ENCODE measurements at places on chromosomes 1 and 21. TPM values are rescaled to one million over a fixed set of nuclear protein-coding genes. Genes with fewer than 3 reads are reported as not detected.

DNA sequence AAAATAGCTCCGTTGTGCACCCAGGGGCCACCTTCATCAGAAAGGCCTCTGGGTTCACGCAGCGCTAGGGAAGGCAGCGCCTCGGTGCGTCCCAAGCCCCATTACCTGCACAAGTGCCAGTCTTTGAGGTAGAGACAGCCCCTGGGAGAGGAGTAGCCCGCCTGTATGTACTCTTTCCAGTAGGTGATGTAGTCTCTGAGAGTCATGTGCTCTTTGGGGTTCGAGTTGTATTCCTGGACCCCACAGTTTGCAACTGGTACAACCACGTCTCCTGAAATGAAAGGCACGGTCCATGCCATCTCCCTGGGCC is 601 bp downstream of the JMJD4 start:
- DNase-seq: no peak

DNA sequence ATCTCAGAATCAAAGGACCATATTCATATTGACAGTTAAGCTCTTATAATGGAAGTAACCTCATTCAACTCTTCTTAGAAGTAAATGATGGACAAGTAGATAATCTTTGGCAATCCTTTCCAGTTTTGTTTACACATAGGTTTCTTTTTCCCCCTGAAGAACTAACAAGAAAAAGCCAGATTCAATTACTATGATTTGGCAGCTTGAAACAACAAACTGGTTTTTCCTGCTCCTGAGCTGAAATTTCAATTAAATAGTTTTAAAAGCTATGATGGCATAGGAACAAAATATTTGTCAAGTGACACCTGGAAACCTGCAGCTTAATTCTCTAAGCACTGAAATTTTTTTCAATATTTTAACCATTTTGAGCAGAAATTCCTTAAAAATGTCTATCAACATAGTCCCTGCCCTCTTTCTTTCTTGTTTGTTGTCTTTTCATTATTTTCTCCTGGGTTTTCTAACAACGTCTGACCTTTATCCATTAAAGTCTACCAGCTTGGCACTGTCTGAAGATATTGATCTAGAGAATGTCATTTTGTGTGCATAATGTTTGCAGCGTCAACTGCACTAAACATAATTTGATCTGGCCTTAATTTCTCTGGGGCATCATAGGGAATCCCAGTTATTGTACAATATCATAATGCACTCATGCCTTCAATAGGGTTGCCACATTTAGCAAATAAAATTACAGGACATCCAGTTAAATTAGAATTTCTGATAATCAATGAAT is 4.0 kb upstream of the SLC35A3 start:
- DNase-seq: no peak

UTS2 gene
- total RNA-seq: not detected

GRCh38 chr1:151859891-151860293 is 6.4 kb upstream of the THEM5 start:
- DNase-seq: no peak

MTMR11 gene
- 15.4 TPM for total RNA-seq

DNA sequence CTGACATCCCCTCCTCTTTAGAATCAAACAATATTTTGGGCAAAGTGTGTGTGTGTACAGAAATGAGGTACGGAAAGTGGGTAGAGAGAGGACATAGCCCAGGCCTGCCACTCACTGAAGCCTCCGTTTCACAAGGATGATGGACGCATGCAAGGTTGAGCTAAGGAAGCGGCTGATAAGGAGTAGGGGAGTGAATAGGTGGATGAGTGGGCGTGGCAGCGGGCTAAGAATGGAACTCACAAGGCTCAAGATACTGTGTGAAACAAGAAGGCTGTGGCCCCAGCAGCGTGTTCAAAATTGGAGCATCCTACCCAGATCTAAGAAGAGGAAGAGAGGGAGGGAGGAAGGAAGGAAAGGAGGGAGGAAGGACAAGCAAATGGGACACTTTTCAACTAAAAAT is 37.5 kb downstream of the VWA5B1 start:
- no peak for DNase-seq

GRCh38 chr1:160522622-160523345 is at the start of gene SLAMF6:
SLAMF6 (minus strand) TSS chr1:160523255; CDS start chr1:160523192, 63 bp downstream.
- no peak for DNase-seq

ZBTB37 gene
- total RNA-seq: 11.0 TPM

OR2M3 gene
- not detected for total RNA-seq

RBP7 gene
- not detected for total RNA-seq

DNA sequence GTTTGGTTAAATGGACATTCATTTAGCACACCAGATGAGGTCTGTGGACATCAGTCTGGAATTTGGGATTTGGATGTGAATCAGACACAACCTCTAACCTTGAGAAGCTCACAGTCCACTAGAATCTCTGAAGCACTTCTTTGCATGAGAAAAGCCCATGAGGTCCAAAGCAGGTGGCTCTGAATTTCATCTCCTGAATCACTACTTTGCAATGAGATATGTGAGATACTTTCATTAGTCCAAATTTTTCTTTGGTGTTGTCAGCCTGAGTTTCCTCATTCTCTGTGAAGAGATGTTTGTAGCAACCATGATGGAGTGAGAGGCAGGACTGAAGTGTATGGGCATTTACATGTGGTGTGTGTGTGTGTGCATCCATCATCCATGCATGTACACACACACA is 16.5 kb upstream of the LCE2D start:
- DNase-seq: no peak

GRCh38 chr1:205783904-205784303 is 8.6 kb upstream of the RAB29 start:
- DNase-seq: no peak

DNA sequence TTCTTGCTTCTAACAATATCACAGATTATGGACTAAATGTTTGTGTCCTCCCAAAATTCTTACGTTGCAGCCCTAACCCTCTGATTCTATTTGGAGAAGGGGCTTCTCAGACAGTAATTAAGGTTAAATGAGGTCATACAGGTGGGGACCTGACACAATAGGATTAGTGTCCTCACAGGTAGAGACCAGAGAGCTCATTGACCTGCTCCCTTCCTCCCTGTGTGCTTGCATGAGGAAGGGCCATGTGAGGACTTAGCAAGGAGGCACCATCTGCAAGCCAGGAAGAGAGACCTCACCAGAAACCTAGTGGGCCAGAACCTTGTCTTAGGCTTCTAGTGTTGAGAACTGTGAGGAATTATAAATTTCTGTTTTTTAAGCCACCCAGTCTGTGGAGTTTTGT is 322.6 kb downstream of the SMYD3 start:
- DNase-seq: no peak

- DNase-seq: no peak
Measured at GRCh38 chr1:116359060-116359830, 13.8 kb upstream of the ATP1A1 start.

TFAP2E gene
- 0.97 TPM for total RNA-seq

OVAAL gene
- total RNA-seq: not detected

GRCh38 chr1:223189903-223190724 is 47.1 kb upstream of the TLR5 start:
- DNase-seq: no peak

DNA sequence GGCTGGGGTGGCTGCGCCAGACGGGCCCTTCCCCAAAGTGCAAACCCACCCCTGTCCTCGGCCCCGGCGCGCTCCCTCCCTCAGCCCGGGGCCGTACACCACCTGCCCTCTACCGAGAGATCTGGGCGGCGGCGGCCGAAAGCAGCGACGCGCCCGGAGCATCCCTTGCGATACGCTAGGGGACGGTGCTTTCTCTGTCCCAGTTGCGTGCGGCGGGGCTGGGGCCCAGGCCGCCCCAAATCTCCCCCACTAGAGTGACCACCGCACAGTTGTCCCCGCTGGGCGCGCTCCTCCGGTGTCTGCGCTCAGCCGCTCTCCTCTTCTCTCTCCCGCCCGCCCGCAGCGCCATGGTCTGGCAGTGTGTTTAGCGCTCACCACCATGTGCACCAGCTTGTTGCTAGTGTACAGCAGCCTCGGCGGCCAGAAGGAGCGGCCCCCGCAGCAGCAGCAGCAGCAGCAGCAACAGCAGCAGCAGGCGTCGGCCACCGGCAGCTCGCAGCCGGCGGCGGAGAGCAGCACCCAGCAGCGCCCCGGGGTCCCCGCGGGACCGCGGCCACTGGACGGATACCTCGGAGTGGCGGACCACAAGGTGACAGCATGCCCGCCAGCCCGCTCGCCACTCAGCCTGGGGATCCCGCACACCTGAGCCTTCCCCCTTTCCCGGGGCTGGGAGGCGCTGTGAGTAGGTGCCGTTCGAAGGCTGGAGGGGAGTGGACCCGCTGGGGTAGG is 1.0 kb downstream of the ST6GALNAC5 start:
- DNase-seq: peak; percentile 94

DNA sequence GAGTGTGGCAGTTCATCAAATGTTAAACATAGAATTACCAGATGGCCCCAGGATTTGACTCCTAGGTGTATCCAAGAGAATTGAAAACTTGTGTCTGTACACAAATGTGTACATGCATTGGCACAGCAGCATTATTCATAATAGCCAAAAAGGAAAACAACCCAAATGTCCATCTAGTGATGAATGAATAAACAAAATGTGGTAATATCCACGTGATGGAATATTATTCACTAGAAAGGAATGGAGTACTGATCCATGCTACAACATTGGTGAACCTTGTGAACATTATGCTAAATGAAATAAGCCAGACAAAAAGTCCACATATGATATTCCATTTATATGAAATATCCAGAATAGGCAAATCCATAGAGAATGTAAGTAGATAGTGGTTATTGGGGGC is 77.7 kb downstream of the RAVER2 start:
- no peak for DNase-seq

ZNF593OS gene
- total RNA-seq: not detected

FAM76A gene
- 15.1 TPM for total RNA-seq

DNA sequence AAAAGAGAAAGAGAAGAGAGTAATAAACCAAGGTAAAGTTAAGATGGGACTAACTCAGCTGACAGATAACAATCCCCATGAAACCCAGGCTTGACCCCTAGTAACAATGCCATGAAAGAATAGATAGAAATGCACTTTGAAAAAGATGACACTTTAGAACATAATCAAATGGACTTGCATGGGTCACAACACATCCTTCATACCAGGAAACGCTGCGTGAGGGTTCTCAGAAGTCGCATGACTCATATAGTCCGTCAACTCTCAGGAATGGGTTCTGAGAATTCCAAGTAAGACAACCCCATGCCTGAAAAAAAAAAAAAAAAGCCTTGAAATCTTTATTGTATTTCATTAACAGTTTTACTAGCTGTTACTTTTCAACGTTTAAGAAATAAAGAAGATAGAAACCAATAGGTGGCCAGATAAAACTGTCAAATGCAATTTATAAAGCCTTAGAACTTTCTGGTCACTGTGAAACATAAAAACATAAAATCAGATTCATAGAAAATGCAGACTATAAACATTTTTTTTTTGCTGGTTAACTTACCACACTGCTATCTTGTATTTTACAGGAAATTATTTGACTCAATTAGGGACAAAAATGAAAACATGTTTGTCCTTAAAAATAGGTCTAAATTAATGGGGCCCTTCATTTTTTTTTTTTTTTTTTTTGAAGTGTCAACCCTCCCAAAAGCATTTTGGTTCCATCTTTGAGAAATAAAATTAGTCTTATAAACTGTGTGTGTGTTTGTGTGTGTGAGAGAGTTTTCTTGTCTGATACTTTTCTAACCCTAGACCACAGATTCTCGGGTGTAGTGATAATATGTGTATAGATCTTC is 202.1 kb downstream of the NCAM2 start:
- DNase-seq: no peak

GRCh38 chr1:81412954-81413353 is 387.8 kb upstream of the ADGRL2 start:
- DNase-seq: no peak

- DNase-seq: no peak
Measured at GRCh38 chr1:115547696-115548095, 94.1 kb upstream of the VANGL1 start.

- no peak for DNase-seq
Measured at GRCh38 chr21:31873275-31873695, 465 bp downstream of the HUNK start.

SPRR3 gene
- total RNA-seq: not detected

IL10RB gene
- total RNA-seq: 17.4 TPM
